ENCODE measurements at places on chromosomes 5 and 9.

GRCh38 chr5:124021066-124021641, 509.2 kb downstream of the CSNK1G3 start:
- no peak for DNase-seq

DNA sequence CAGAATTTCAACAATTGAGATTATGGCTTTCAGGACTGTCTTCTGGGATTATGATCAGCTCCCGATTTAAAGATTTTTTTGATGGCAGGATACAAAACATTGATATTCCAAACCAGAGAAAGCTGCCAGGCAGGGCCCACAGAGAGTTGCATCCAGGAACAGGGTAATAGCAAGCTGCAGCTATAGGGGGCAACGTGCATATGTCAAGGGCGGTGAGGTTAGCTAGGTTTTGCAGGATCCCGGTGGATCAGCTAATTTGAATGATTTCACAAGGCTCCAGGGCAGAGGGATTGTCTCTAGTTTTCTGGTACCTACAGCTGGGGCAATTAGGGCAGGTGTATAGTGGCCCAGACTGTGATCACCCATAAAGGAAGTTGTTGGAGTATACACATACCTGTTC, 339.4 kb downstream of the CHSY3 start:
- no peak for DNase-seq

- no peak for DNase-seq
These were observed 187.7 kb downstream of the TRIO start for GRCh38 chr5:14330729-14331385.

DNA sequence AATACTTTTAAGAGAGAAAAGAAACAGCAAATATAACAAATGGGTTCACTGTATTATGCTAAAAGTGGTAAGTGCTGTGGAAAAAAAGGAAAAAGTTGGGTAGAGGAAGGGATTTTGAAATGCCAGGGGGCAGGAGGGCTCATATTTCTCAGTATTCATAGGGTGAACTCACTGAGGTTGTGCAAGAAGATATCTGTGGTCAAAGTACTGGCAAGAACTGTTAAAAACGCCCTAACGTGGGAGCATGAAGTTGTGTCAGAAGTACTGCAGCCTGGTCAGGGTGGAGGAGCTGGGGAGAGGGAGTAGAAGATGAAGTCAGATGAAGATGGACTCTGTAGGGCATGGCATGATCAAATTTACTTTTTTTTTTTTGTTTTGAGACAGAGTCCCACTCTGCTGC, 31.2 kb upstream of the SLC28A3 start:
- DNase-seq: no peak

GRCh38 chr5:152704286-152704685, 299.2 kb upstream of the NMUR2 start:
- DNase-seq: no peak

DNA sequence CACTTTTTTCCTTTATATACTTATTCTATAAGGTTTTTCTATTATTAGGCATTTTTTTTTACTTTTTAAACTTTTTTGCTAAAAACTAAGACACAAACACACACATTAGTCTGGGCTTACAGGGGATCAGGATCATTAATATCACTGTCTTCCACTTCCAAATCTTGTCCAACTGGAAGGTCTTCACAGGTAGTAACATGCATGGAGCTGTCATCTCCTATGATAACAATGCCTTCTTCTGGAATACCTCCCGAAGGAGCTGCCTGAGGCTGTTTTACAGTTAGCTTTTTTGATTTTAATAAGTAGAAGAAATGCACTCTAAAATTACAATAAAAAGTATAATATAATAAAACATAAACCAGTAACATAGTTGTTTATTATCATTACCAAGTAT, 345.5 kb upstream of the PTGER4 start:
- no peak for DNase-seq

GRCh38 chr5:143177263-143177983, 226.1 kb downstream of the NR3C1 start:
- DNase-seq: peak; percentile 91

DNA sequence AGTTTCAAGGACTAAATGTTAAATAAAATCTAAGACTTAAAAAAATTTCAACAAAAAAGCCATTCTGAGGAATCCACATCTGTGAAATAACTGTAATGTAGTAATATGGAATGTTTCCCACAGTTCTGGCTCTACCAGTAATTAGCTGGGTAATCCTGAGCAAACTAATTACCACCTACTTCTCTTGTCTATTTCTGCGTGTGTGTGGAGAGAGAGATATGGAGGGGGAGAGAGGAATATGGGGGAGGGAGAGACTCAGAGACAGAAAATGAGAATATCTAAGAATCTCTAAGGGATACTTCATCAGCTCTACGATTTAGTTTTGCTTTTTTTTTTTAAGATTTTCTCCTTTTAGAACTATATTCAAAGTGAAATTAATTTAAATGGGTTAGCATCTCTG, 28.0 kb downstream of the TBCA start:
- DNase-seq: no peak

GRCh38 chr5:67203701-67204074, 7.1 kb upstream of the CD180 start:
- no peak for DNase-seq

GRCh38 chr5:38420691-38421390, 135.6 kb downstream of the LIFR start:
- peak; percentile 87 for DNase-seq

- no peak for DNase-seq
These were observed 93.7 kb downstream of the SGCD start for GRCh38 chr5:156420665-156421064.

DNA sequence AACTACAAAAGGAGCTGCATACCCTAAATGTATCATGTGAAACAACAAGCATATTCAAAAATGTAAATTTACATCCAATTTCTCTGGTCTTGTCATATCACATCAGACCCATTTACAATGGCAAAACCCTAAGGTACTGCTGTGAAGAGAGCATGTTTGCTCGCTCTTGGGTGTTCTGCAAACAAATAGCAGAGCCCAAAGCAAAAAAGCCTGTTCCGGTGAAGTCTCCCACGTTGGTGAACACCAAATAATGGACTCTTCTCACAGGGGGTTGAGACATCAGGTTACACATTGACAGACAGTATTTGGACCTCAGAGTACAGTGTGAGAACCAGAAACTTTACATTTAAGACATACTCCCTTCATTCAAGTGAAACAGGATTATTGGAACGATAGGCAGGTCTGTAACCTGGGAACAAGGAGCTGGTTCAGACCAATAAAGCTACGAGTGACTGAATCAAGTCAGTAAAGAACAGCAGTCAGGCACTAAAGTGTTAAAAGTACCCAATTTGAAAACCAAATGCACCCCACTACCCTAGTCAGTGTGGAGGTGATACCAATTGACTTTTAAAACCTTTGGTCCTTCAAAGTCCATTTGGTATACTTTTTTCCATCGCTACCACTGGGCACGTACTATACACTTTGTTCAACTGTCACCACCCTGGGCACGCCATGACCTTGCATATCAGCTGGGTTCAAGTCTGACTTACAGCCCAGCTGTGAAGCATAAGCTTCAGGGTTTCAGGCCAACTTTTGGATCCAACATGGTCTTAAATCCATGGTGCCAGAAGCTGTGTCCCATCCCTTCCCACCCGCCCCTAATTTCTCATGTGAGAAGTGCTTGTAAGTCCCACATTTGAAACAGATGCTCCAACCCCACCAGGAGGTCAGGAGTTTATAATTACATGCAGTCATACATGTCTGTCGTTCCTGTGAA, 36.4 kb downstream of the ETF1 start:
- no peak for DNase-seq

GRCh38 chr5:113061846-113062780, 85.5 kb downstream of the DCP2 start:
- DNase-seq: no peak

GRCh38 chr5:40560474-40561110, 119.1 kb upstream of the PTGER4 start:
- no peak for DNase-seq

DNA sequence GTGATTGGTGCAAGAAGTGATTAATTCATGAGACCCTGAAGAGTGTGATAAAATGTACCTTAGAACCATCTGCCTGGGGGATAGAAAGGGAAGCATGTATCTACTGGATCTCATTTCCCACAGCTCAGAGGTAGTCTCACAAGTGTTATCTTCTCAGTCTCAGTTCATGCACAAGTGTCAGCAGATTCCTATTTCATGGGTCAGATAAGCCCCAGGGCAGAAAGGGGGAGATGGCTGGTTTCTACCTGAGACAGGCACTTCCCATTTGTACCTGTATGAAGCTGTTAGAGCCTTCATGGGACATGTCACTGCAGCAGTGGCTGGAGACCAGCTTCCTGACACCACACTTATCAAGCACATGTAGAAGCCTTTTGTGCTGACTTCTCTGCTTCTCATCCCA, 45.6 kb upstream of the SMIM15 start:
- no peak for DNase-seq

- no peak for DNase-seq
These were observed 665.0 kb downstream of the NR2F1-AS1 start for GRCh38 chr5:92916036-92916435.

DNA sequence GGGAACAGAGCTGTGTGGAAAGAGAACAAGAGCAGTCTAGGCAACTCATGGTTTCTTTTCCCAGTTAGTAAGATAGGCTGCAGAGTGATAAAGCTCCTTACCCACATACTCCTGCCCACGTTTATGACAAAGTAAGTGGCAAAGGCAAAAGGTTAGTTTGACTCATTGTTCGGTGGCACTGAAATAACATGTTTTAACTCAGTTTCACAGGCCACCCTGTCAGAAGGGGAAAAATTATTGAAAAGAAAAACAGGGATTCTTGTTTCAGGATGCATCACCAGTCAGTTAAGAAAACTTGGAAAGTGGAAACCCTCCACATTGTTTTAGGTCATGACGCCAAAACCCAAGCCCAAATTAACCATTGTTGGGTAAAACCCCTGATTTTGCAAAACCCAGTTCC, 22.3 kb upstream of the DAB2 start:
- no peak for DNase-seq

- no peak for DNase-seq
These were observed 36.4 kb downstream of the NADK2 start for GRCh38 chr5:36205329-36205728.

GRCh38 chr9:32171339-32171738, 213.1 kb upstream of the ACO1 start:
- no peak for DNase-seq
